ENCODE measurements at places on chromosomes 12 and 14.

GRCh38 chr12:69555461-69555860, 29.8 kb upstream of the CCT2 start:
- no peak for DNase-seq

GRCh38 chr14:23375527-23376251, 1.2 kb upstream of the CMTM5 start:
- no peak for DNase-seq

- DNase-seq = no peak
Measured at GRCh38 chr12:88897723-88898122, 317.5 kb upstream of the KITLG start.

GRCh38 chr14:74314576-74314975, 11.8 kb upstream of the ABCD4 start:
- no peak for DNase-seq

DNA sequence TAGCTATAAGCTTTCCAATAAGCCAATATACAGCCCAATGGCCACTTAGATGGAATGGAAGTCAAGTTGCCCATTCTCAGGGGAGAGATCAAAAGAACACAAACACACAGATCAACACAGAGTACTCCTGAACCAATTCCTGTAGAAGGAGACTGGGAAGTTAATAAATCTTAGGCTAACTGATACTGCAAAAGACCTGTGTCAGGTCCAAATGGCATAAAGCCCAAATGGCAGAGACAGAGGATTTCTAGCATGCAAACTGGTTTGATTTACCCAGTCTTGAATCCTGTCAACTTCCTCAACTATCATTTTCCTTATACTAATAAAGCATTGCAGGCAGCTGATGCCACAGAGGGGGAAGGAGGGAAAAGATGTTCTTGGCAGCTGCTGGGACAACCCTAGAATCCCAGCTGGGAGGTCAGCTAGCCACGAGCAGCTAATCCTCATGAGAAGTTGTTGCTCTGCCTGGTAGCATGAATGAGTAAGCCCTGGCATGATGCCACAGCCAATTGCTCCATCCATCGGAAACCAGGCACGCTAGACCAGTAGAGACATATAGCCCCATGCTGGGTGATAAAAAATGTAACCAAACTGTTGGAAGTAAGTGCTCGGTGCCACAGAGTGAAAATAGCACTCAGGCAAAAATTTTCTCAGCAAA, 26.2 kb downstream of the ANG start:
- DNase-seq = no peak

GRCh38 chr14:84671776-84672175, 858.2 kb upstream of the FLRT2 start:
- no peak for DNase-seq

DNA sequence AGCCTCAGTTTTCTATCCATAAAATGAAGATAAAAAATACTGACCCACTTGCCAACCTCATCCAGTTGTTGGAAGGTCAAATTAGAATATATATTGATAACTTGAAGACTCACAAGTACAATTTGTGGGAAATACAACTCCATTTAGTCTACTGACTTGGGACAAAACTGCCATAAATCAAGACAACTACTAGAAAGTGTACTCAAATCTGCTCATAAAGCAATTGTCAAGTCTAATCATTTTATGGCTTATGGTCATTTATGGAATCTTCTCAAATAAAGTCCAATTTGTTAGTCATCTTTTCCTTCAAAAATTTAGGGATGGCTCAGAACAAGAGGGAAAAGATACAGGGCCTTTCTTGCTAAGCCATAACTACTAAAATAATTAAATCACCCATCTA, 7.0 kb downstream of the BTG1 start:
- DNase-seq = no peak

DNA sequence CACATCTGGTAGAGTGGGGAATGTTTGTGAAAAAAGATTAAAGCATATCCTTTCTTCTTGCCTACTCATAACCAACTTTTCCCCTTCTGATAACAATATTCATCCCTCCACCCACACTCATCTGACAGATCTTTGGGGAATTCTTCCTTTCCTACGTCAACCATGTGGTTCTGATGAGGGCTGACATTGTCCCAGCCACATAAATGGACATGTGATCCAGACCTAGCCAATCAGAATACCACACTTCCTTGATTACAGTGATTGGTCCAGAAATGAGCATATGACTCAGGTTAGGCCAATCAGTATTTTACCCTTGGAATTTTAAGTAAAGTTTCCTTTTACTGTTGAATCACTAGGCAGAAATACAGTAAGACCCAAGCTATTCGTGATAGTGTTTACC, 58.9 kb downstream of the GPR65 start:
- DNase-seq = no peak

DNA sequence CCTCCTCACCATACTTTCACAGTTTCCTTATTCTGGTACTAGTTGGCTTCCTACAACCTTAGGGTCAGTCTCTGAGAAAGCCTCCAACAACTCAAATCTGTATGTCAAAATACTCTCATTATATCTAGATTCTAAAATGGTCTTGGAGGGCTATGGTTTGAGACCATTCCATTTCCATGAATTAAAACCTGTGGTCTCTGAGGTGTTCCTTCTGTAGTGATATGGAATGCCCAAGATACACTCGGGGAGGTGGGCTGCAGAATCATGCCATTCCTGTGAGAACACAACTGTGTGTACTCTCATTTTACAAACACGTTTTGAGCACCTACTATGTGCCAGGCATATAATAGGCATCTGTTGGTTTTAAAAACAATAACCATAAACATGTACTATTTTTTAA, 74.0 kb downstream of the FERMT2 start:
- DNase-seq = no peak

All from stimulated activated CD8-positive, alpha-beta memory T cell treated with anti-CD3 and anti-CD28 coated beads, Interleukin-15, amount 100 ng/mL, for 48 hours (primary cell).